ENCODE measurements at places on chromosomes 1 and 21.

GRCh38 chr1:53579221-53580008 lies 120.2 kb downstream of the DMRTB1 start:
- DNase-seq = no peak

DNA sequence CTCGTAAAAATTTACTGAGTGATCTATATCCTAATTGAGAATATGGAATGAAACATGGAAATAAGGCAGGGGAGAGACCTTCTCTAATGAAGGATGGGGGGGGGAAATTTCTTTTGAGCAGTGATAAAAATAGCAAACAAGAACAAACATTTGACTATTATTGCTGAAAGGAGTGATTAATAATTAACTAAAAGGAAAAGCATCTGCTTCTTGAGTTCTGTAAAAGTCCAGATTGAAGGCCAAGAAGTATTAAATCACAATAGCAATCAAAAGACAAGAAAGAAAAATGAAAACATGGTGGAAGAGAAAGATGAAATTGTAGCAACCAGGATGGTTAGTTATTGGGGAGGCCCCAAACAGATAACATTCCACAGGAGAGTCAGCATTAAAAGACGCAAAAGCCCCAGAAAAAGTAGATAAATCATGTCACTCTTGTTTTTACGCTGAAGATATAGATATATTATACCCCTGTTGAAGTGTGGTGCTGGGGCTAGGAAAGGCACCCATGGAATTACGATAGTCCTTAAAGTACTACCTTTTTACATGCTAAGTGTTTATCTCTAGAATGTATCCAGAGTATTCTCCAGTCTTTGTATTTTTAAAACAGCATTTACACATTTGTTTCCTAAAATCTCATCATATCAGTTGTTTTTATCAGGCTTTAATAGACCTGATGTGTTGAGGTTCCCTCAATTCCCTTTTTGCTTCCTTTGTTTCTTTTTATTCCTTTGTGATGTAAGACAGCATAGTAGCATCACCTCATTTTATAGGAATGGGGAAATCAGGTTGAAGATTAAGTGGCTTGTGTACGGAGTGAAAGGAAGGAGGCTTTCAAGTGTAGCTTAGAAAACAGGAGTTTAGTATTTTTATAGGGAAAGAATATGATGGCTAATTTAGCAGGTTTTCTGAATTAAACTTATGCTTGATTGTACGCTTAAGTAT lies 28.9 kb downstream of the DISP1 start:
- no peak for DNase-seq

GRCh38 chr1:154767315-154768240 lies 102.5 kb downstream of the KCNN3 start:
- DNase-seq = no peak

- DNase-seq = no peak
Observed at GRCh38 chr1:9085306-9085940, 16.0 kb upstream of the SLC2A5 start.

DNA sequence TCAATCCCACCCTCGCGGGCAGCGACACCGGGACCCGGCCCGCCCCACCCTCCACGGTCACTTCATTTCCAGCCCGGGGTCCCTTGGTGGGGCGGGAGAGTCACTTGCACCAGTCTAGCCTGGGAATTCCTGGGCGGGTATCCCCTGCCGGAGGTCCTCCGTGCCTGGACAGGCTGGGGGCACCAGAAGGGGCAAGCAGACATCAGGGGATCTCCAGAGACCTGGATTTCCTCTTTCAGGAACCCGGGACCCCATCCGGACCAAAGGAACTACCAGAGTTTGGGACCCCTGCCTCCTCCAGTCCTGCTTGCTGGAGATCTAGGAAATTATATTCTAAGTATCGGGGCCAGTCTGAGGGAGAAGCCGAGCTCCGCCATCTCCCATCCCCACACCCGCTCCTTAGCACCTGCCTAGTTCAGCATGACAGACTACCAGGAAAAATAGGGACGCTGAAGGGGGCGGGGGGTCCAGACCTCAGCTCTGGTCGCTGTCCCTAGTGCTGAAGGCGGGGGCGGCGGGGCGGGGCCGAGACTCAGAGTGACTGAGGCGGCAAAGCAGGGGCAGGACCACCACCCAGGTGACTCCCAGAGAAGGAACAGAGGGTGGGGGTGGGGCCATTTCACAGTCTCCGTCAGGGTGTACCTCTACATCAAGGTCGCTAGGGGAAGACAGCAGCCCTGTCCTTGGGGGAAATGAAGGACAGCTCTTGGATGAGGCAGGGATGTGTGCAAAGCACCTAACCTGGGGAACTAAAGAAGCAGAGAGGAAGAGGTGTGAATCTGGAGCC lies 832 bp downstream of the HCN3 start:
- no peak for DNase-seq

DNA sequence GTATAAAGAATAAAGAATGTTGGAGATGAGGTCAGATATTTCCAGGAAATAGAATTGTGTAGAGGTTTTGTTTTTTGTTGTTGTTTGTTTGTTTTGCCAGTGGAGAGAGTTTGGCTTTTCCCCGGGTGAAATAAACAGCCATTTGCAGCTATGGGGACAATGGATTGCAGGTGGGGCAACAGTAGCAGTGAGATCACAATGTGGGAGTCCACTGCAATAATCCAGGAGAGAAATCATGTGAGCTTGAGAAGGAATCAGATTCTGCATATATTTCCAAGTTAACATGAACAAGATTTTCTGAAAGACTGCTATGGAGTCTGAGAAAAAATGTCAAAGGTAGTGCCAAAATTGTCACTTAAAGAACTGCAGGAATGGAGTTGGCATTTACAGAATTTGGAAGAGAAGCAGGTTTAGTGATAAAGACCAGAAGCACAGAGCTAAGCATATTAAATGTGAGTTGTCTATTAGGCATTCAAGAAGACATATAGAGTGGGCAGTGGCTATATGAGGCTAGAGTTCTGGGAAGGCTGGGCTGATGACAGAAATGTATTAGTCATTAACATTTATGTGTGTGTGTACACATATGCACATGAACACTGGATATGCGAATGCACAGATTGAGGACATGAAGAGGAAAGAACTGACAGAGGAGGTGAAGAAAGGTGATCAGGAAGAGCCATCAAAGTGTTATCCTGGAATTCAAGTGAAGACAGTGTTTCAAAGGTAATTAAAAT lies 729.6 kb upstream of the PTBP2 start:
- no peak for DNase-seq

DNA sequence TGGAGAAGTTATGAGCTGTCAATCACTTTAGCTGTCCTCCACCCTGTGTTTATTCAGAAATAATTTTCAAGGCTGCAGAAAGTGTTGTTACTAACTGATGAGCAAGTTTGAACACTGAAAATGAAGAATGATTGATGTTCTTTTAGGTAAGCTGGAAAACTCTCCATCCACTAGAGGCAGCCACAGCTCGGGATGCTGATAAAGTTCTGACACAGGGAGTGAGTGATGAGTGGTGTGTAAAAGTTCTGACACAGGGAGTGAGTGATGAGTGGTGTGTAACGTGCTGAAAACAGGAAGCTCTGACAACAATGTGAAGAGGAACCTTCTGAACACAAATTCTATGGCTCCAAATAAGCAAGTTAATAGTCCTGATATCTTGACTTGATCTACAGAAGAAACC lies 197.5 kb upstream of the PTBP2 start:
- DNase-seq = no peak

DNA sequence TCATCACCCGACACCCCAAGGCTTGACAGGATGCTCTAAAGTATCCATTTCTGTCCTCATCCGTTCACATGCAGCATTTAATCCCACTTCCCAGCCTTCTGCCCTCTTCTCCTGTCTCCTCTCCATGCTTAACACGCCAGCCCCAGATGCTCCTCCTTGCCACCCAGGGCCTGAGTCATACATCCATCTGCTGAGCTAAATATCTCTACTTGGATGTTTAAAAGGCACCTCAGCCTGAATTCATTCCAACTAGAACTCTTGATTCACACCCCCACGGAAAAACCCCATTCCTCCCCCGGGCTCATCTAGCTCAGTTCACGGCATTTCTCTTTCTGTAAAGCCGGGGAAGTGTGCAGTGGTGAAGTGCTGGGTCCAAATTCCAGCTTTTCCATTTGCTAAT lies 27.7 kb downstream of the TEX35 start:
- DNase-seq = no peak

GRCh38 chr1:215888159-215888558 lies 321.1 kb downstream of the KCTD3 start:
- no peak for DNase-seq

All from pulmonary artery endothelial cell (primary cell).